ENCODE measurements at places on chromosomes 2 and 18.

GRCh38 chr2:64491426-64491825 lies 32.7 kb upstream of the AFTPH start:
- DNase-seq, result no peak

DNA sequence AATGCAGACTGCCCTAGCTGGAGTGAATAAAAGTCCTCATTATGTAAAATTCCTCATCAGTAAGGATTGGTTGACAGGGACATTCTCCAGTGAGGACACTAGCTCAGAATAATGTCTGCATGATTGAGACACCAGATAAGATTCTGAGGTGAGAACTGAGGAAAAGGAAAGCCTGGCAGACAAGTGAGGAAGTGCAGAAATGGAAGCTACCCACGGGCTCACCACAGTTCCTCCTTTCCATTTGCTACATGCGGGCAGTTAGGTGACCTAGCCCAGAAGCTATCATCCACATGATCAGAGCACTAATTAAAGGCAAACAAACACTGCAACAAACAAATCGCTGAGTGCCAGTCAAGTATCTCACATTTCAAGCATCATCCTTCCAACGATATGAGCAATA lies 27.7 kb downstream of the NETO1 start:
- no peak for DNase-seq

DNA sequence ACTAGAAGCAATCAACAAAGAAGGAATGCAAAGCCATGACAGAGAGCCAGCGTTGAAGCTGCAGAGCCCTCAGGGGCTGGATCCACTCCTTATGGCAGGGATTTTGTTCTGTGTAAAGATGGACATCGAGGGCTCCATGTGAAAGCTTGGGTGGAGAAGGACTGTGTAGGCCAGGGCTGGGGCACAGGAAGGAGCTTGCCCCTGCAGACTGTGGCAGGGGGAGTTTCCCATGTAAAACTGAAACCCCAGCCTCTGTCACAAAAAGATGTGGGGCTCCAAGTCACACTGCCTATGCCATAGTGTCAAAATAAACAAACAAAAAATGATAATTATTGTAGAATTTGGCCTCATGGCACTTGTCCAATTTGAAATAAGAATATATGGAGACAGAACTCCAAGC lies 408.7 kb upstream of the HS6ST1 start:
- DNase-seq, result no peak

DNA sequence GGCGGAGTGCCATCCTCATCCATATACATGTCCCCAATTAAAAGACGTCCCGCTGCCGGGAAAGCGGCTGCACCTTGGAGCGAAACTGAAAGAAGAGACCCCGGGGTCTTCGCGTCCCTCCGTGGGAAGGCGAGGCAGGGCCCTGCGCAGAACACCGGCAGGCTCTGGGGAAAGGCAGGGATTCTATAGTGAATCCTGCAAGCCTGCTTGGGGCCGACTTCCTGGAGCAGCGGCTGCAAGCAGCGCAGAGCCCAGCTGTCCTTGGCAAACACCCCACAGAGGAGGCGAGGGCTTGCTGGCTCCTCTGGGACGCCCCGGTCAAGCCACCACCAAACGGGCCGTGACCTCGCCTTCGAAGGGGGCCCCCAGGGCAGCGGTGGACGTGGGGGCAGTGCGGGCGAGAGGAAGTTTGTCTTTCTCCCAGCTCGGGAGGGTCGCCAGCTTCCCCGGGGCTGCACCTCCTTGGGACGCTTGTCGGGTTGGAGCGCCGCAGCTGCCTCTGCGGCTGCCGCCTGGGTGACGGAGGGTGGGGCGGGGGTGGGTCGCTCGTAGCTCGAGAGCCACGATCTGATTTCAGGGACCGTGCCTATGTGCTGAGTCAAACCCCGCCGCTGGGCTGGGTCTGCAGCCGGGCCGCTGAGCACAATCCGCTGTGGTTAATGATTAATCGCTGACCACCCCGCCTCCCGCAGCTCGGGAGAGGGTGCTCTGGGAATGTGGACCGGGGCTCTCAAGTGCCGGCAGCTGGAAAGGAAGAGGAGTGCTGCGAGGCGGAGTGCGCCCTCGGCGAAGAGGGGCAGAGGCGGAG lies 486 bp upstream of the GPR39 start:
- peak; percentile 97 for DNase-seq

GRCh38 chr18:58579561-58580047 lies 49.3 kb downstream of the ALPK2 start:
- DNase-seq, result no peak

DNA sequence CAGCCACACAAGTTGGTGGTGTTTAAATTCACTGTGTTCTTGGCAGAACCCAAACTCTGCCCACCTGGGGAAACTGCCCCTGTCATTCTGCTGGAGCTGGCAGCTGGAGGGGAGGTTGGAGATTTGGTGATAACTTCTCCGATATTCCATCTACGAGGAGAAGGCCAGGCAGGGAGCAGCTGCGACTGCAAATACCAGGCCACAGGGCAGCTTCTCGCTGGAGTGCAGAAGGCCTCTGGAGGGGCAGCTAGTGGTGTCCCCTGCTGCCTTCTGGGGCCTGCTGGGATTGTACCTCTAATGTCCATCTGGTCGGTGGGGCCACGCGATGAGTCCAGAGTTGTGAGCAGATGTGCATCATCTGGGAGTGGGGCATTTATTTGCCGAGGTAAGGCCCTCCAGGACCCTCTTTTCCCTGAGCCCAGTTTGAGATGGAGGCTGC lies 98.9 kb downstream of the ACKR3 start:
- no peak for DNase-seq

GRCh38 chr18:47679864-47680263 lies 250.6 kb downstream of the SMAD2 start:
- DNase-seq, result no peak

DNA sequence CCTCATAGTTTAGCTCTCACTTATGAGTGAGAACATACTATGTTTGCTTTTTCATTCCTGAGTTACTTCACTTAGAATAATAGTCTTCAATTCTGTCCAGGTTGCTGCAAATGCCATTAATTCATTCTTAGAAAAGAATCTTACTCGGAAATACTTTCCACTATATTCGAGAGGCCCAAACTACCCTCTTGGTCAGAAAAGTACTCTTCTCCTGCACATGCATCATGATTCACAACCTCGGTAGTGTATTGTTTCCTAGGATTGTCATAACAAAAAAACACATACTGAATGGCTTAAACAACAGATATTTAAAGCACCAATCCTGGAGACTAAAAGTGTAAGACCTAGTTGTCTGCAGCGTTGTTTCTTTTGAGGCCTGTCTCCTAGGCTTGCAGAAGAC lies 364.0 kb upstream of the SLC14A2 start:
- no peak for DNase-seq

GRCh38 chr2:36967236-36967876 lies 1.0 kb upstream of the STRN start:
- no peak for DNase-seq

DNA sequence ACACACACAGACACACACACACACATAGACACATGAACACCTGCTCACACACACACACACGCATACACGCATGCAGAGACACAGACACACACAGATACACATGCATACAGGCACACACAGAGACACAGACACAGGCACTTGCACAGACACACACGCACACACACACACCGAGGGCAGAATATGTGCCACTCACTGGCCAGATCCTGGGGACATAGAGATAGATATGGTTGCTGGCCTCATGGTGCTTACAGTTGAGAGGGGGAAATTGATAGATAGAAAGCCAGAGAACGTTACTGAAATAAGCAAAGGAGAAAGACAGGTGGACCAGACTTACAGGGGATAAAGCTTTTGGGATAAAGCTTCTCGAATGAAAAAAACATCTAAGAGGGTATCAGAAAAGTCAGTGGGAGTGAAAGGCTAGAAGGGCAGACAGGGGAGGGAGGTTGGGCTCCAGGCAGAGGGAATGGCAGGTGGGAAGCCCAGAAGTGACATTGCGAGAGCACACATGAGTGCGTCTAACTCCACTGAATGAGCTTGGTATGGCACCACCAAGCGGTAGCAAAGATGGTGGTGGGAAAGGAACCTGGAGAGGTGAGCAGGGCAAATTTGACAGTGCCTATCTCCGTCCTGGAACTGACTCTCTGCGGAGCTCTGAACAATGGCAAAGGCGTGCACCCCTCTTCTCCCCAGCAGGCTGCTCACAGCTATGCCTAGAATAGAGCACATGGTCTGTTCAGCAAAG lies 390.1 kb upstream of the TRIB2 start:
- DNase-seq, result no peak

GRCh38 chr2:54897420-54898310 lies 152.6 kb downstream of the RTN4 start:
- DNase-seq, result no peak

GRCh38 chr2:241489733-241490680 lies 18.4 kb downstream of the STK25 start:
- no peak for DNase-seq

GRCh38 chr2:230457793-230458192 lies 41.8 kb downstream of the SP100 start:
- no peak for DNase-seq

- no peak for DNase-seq
Observed at GRCh38 chr18:63831080-63831788, 56.0 kb downstream of the SERPINB7 start.

DNA sequence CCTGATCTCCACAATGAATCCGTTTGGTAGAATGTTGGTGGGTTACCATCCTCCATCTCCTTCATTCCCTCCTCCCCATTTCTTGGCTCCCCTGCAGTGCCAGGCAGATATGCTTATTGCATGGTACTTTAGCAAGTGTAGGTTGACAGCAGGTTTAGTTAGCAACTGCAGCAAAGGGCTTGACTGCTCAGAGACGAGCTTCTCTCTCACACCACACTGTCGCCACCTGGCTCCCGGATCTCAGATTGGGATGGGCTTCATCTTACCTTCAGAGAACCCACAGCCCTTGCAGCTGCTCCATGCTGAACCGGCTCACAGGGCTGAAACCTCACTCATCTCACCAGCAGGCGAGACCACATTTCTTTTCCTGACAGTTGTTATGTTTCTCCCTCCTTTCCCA lies 88.8 kb downstream of the VWA3B start:
- no peak for DNase-seq

- no peak for DNase-seq
Observed at GRCh38 chr2:171238946-171239345, 78.3 kb upstream of the TLK1 start.

DNA sequence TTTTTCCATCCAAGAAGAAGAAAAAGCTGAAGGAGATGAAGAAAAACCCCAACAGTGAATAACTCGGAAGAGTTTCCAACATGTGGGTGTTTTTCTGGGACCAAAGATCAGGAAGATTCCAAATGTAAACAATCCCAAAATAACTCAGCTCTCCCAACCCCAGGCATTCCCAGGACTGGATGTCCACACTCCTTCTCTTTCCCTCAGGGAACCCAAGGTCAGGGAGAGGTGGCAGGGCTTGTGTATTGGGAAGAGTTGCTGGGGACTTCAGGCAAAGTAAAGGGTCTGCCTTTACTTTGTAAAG lies 268.0 kb downstream of the DYSF start:
- no peak for DNase-seq

- peak; percentile 96 for DNase-seq
Observed at GRCh38 chr2:96427917-96428316, 77.2 kb downstream of the NEURL3 start.

GRCh38 chr2:189022053-189022481 lies 47.9 kb downstream of the COL3A1 start:
- no peak for DNase-seq

DNA sequence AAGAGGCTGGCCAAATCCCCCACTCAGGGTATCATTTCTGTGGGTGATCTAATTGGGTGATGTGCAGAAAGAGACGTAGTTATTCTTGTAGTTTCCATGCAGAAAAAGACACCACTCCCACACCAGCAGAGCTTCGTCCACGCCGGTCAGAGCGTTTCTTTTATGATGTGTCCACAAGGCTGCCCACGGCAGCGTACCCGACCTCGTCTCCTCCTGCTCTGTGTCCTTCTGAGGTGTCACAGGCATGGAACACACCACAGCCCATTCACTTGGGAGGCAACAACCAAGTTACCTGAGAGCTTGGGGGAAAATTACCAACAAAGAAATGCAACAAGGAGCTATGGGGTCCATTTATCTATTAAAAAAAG lies 131.3 kb downstream of the PXDN start:
- DNase-seq, result no peak

DNA sequence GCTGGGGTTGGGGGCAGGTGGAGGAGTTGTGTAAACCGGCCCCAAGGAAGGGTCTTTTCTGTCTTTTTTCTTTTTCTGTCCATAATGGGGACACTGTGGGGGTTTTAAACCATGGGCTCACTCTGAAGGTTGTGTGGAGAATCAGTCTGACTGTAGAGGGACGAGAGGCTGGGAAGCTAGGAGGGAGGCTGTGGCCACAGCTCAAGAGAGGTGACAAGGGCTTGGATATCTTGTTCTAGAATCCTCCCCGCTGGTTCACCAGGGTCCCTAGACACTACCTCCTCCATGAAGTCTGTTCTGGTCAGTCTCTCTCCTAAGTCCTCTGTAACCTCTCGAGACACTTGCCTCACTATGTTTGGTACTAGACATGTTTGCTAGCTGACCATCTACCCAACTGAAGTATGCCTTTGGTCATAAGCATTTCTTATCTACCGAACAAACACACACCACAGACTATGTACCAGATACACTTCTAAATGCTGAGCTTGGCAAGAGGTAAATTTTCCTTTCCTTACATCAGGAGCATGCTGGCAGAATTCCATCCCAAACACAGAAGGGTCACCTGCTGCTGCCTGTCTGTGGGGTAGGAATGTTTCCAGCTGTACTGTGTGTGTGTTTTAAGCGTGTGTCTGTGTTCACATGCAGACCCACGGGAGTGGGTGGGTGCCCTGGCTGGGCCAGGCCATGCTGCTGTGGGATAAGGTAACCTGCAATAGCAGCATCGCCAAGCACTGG lies 69.6 kb upstream of the MGAT4A start:
- DNase-seq, result no peak

GRCh38 chr2:54585136-54585733 lies 129.1 kb downstream of the SPTBN1 start:
- no peak for DNase-seq

GRCh38 chr2:95063086-95063958 lies 37.8 kb downstream of the MAL start:
- no peak for DNase-seq

GRCh38 chr18:75209129-75209950 lies at the start of gene PTGR3:
PTGR3 (minus strand) TSS chr18:75209139; CDS start chr18:75209058, 81 bp downstream.
- DNase-seq, result peak; percentile 85

DNA sequence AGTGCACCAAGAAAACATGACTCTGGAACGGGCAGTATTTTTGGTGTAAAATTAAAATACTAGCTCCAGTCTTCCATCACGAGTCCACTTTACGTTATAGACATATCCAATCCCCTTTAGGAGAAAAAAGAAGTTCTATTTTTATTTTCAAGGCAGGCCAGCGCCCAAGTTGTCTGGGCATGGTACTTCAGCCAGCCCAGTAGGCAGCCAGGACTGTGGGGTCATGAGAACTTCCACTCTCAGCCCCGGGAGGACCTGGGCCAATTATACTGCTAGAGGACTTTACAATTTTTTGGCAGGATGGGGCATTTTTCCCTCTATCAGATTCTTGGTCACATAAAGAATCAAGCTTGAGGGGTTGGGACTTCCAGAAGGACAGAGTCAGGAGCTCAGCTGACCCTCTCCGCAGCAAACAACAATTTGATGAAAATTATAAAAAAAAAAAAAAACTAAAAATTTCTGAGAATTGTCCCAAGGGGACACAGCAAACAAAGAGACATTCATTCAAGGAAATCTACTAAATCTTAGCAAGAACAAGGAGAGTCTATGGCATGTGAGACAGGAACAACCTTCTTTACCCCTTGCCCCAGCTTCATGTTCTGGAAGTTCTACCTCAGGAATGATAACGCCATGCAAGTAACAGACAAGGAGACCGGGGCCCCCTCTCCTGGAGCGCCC lies 37.3 kb upstream of the B3GNT2 start:
- no peak for DNase-seq

GRCh38 chr2:63503818-63504217 lies 84.5 kb downstream of the WDPCP start:
- DNase-seq, result no peak

GRCh38 chr2:178908810-178909209 lies 101.6 kb upstream of the TTN start:
- DNase-seq, result no peak

Measured in Calu3 (cell line).